Large intestine (tissue), 12 donors: ENCODE measurements at places on chromosomes 3 and 15.

DNA sequence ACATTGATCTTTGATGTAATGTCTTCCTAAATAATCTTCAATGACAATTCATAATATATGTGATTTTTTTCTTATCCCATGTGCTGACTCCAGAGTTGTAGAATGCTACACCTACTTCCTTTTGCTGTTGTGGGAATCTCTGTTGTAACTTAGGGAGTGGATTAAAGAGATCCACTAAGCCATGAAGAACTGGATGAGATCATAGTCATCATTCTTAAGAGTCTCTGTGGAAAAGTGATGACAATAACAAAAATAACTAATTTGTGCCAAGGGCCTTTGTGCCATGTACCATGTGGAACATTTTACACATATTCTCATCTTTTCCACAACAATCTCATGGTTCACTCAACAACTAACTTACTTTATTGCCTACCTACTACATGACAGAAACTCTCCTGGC is 162.9 kb upstream of the PDZRN3 start:
- DNase-seq: no peak

- DNase-seq: no peak
Observed at GRCh38 chr3:188322135-188322887, 168.4 kb downstream of the LPP start.

GRCh38 chr3:17602126-17602525 is 140.3 kb downstream of the TBC1D5 start:
- DNase-seq: no peak

DNA sequence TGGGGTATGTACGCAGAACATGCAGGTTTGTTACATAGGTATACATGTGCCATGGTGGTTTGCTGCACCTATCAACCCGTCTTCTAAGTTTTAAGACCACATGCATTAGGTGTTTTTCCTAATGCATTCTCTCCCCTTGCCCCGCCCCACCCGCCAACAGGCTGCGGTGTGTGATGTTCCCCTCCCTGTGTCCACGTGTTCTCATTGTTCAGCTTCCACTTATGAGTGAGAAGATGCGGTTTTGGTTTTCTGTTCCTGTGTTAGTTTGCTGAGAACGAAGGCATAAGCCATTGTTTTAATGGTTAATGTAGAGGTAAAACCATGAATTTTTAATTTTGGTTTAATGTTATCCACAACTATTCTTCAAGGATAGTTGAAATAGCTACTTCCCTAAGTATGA is 346.8 kb upstream of the EPHA6 start:
- DNase-seq: no peak

- no peak for DNase-seq
Observed at GRCh38 chr3:26989037-26989436, 366.5 kb downstream of the LRRC3B start.

GRCh38 chr3:186220365-186220764 is 111.5 kb upstream of the ETV5 start:
- DNase-seq: no peak

DNA sequence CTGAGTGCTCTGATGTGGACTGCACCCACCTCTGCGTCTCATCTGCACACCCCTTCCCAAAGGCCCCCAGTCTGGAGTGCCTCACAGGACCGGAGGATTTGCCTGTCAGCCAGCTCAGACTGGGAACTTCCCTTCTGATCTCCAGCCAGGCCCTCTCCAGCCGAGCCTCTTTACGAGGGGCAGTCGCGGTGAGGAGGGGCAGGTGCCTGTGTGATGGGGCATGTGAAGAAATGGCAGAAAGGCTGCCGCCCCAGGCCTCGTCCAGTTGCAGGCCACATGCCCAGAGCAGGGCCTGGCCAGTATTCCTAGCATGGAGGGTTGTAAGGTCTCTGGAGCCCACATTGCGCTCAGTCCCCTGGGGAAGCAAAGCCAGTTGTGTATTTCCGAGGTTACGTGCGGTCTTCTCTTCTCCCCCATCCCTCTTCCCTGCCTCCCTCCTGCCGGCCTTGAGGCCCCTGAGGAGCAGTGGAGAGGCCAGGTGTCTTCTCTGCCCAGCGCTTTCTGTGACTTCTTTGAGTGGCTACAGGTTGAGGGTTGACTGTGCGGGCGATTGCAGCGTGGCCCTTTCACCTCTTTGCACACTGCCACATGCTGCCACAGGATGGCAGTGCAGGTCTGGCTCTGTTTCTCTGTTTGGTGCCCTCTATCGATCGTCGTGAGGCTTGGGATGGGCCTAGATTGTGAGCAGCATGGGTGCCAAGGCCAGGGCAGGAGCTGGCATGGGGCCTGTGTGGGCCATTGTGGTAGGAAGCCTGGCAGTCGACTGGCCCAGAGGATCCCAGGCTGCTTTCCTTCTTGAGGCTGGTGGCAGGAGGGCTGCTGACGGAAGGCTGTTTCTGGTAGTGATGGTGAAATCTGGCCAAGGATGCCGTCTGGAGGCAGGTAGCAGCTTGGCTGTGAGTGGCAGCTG is 5.3 kb downstream of the CLK3 start:
- peak; percentile 45 for DNase-seq

- no peak for DNase-seq
Observed at GRCh38 chr3:124600765-124601164, 129.5 kb upstream of the UMPS start.

DNA sequence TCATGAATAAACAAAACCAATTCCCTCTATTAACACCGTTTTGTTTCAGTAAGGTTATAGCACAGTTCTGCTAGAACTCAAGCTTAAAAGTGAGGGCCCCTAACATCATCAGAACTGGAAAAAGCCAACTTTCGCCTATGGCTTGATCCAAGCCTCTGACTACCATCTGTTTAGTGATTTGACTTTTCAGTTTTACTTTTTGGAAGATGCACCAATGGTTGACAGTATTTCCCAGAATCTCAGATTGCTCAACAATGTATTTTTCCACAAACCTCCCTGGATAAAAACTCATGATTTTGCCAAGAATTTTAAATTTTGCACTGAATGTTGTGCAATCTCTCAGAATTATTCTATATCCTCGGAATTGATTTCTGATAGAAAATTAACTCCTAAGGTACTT is 190.7 kb downstream of the LSAMP start:
- no peak for DNase-seq

DNA sequence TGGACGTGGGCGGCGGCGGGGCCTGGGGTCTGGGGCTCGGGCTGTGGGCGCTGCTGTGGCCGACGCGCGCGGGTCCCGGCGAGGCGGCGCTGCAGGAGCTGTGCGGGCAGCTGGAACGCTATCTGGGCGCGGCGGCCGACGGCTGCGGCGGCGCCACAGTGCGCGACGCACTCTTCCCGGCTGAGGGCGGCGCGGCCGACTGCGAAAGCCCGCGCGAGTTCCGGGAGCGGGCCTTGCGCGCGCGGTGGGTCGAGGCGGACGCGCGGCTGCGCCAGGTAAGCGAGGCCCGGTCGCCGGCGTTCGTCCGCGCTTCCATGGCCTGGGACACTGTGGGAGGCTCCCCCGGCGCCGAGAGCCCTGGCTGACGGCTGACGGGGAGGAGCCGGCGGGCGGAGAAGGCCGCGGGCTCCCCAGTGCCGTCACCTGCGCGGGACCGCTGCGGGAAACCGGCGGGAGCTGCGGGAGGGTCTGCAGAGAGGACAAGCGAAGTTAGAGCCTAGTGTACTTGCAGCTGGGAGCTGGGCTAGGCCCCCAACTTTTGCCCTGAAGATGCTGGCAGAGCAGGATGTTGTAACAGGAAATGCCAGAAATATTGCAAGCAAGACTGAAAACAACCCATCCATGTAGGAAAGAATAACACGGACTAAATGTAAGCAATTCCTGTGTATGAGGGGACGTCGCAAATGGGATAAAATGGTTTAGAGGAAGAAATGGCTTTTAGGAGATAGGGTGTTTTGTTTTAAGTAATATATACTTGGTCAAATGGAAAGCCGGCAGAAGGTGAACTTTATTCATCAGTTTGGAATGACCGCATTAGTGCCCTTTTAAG is 847 bp downstream of the WHAMM start:
- DNase-seq: peak; percentile 37

- DNase-seq: no peak
Observed at GRCh38 chr3:41323467-41324155, 124.3 kb downstream of the CTNNB1 start.

GRCh38 chr3:185353823-185354614 is 8.9 kb upstream of the MAP3K13 start:
- no peak for DNase-seq

DNA sequence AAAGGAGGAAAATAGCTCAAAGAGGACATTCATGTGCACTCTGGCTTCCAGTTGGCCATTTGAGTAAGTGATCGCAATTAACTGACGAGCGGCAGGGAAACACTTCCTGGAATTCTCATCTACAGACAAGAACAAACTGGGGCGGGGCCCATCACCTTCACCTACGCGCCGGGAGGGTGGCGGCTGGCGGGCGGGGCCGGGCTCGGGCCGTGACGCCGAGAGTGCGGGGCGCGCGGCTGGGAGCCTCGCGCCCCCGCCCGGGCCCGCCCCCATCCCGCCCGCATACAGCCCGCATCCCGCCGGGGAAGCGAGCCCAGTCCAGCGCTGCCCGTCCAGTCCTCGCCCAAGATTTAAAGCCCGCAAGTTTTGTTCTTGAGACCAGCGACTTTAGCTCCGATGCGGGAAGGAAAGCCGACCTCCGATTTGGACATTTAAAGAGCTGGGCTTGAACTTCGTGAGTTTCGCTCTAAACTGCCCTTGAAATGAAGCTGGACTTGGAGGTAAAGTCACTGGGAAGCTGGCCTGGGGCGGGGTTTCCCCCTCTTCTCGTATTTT is at the start of gene B3GNT5:
Gene B3GNT5, plus strand, starts transcription at position 281 of the 555 bp plus-strand sequence. CDS start 16,546 bp downstream, outside the sequence.
- DNase-seq: peak; percentile 91

DNA sequence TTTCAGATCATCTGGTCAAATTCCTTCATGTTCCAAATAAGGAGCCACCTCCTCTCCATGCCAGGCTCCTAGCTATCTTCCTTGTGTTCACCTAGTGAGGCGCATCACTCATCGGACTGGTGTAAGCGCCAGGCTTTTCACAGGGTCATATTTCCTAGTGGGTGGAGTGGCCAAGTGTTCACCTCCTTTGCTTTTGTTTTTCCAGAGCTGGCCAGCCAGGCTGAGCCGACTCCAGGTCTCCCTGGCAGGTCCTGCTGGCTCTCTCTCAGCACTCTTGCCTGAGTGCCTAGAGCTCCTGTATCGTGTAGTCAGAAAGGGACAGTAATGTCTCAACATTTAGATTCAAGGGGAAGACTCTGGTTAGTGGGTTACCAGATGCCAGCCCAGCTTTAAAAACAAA is 31.0 kb downstream of the HEG1 start:
- no peak for DNase-seq

DNA sequence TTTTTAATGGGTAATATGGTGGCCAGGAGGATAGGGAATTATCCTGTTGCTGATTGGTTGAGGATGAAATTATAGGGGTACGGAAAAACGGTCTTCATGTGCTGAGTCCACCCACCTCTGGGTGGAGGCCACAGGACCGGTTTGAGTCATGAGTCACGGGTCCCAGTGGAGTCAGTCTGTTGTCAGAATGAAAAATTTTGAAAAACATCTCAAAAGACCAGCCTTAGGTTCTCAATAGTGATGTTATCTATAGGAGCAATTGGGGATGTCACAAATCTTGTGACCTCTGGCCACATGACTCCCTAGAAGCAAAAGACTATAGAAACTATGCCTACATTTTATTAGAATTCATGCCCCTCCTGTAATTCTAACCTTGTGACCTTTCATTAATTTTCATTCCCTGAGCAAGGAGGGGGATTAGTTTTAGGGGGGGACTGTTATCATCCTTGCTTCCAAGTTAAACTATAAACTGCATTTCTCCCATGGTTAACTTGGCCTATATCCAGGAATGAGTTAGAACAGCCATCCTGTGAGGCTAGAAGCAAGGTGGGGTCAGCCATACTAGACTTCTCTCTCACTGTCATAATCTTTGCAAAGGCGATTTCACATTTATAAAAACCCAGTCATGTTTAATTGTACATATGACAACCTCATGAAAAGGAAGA is 101.2 kb downstream of the TCF12 start:
- DNase-seq: no peak

DNA sequence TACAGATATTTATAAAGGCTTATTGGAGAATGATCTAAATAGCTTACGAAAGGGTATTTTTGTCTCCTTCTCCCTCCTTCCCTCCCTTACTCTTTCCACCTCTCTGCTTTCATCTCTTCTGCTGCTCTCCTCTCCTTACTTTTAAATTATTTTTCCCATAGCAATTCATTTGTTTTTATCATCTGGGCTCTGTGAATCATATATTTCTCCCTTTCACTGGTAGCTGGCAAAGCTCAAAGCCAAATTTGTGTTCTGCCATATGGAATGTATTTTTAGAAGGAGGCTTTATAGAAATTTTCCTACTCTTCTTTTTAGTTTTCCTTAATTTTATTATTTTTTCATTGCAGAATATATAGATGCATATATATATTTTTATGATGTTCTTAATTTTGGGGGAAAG is 385.8 kb downstream of the C3orf38 start:
- DNase-seq: no peak

- DNase-seq: no peak
Observed at GRCh38 chr15:99478977-99479376, 86.8 kb upstream of the MEF2A start.

DNA sequence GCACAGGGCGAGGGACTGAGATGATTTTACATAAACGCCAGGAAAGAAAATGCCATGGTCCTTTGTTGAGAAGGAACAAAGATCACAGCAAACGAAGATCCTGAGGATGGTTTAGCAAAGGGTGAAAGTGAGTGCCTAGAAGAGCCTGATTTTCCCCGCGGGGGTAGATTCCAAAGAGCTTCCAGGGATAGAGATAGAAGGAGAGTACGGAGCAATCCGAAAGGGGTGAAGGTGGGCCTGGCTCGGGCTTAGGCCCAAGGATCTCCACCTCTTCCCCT is 977 bp downstream of the CDC25A start:
- DNase-seq: no peak

- DNase-seq: no peak
Observed at GRCh38 chr15:26868029-26868685, 1.3 kb downstream of the GABRA5 start.

GRCh38 chr3:114624047-114624445 is 330.2 kb downstream of the TIGIT start:
- peak; percentile 29 for DNase-seq

- DNase-seq: no peak
Observed at GRCh38 chr3:194212161-194212844, 76.4 kb downstream of the HES1 start.

DNA sequence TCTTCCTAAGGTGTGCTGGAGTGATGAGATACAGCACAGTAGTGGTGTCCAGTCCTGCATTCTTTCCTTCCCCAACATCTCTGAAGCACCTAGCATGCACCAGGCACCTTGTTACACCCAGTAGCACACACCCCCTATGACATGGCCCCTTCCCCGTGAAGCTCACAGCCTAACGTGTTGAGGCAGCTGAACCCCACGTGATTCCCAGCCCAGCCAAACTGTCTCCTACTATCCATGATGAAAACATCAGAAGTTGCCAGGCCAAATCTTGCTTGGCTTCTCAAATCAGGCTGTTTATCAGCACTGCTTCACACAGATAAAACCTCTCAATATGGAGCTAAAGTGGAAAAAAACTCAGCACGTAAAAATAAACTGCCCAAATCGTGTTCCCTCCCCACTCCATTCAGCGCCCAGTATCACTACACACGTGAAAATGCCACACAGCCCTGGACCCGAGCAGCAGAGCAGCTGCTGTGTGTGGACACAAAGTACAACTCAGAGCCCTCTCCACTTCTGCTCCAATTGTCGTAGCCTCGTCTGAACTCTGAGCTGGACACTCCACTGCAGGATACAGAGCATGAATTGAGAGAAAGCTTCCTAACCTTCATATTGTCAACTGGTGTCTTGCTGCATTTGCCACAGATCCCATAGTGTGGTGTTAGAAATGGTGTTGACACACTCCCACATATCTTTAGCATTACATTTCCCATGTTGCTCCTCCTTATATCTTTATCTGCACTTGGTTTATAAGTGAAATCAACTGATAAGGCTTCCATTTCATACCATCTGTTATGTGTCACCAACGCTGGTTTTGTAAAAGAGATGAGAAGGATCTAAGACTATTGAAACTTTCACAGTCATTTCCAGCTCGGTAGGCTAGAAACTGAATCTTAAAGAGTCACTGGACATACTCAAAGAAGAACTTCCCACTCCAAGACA is 279.8 kb downstream of the RORA start:
- no peak for DNase-seq
